Activated T-cell treated with anti-CD3 and anti-CD28 coated beads, Interleukin-2, amount 50 U/mL, for 4 hours (primary cell): ENCODE measurements at places on chromosomes 12 and 14.

GRCh38 chr12:88052686-88053085 is 23.5 kb upstream of the C12orf50 start:
- no peak for DNase-seq

DNA sequence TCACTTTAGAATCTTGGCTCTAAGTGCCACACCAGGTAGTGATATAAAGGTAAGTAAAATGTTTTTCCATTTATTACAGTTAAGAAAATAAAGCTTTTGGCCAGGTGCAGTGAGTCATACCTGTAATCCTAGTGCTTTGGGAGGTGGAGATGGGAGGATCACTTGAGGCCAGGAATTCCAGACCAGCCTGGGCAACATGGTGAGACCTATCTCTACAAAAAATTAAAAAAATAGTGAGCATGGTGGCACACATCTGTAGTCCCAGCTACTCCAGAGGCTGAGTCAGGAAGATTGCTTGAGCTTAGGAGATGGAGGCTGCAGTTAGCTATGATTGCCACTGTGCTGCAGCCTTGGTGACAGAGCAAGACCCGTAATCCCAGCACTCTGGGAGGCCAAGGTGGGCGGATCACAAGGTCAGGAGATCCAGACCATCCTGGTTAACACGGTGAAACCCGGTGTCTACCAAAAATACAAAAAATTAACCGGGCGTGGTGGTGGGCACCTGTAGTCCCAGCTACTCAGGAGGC is 5.0 kb downstream of the FANCM start:
- no peak for DNase-seq

- no peak for DNase-seq
Measured at GRCh38 chr14:89420502-89420901, 3.5 kb upstream of the FOXN3 start.

- DNase-seq = no peak
Measured at GRCh38 chr12:102371165-102371564, 109.2 kb downstream of the IGF1 start.

DNA sequence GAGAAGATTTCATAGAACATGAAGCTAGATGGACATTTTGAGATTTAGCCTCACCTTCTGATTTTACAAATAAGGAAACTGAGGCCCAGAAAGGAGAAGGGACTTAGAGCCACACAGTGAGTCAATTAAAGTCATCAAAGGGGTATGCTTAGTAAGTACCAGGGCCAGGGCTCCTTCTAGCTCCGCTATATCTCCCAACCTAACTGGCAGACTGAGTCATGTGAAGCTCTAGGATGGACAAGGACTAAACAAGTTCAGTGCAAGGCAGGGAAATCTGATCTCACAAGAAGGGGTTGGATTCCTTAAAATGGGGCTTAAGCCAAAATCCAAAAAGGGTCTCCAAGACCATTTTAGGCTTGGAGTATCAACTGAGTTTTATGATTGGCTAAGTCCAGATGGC is 215.8 kb downstream of the PHLDA1 start:
- DNase-seq = no peak

GRCh38 chr12:47903151-47903611 is 1.6 kb downstream of the VDR start:
- no peak for DNase-seq

DNA sequence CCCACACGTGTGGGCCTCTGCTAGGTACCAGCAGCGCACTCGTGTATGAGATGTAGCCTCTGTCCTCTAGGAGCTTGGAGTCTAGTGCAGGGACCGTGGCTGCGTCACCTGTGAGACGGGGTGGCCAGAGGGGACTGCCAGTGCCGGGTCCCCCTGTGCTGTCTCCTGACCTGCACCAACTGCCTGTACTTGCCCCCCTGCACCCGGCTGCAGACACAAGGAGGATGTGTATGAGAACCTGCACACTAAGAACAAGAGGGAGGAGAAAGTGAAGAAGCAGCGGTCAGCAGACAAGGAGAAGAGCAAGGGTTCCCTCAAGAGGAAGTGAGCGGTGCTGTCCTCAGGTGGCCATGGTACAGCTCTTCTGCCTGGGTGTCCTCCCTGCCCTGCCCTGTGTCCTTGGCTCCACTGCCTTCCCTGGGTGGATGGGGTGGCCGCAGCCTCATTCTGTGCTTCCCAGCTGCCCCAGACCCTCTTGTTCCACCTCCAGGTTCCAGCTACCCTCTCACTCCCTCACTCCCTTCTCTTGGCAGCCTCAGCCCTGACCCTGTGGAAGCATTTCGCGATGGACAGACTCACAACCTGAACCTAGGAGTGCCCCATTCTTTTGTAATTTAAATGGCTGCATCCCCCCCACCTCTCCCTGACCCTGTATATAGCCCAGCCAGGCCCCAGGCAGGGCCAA is 9.6 kb downstream of the PTPN6 start:
- no peak for DNase-seq

GRCh38 chr14:99062216-99062615 is 209.8 kb downstream of the BCL11B start:
- no peak for DNase-seq

DNA sequence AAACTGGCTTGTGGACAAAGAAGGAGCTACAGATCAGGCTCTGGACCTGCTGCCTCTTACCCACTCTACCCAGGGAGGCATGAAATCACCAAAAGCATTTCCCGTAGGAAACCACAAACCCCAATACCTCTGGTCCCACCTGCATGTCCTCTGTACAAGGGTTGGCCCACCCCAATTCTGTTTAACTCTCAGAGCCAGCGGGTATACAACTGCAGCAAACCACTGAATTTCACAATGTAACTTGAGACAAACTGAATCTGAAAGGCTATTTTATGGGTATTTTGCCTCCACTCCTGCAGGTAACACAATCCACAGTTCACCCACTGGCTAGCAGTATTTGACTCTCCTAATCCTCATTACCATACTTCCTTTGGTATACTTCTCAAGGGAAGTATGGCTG is 16.5 kb downstream of the SIX1 start:
- DNase-seq = no peak

DNA sequence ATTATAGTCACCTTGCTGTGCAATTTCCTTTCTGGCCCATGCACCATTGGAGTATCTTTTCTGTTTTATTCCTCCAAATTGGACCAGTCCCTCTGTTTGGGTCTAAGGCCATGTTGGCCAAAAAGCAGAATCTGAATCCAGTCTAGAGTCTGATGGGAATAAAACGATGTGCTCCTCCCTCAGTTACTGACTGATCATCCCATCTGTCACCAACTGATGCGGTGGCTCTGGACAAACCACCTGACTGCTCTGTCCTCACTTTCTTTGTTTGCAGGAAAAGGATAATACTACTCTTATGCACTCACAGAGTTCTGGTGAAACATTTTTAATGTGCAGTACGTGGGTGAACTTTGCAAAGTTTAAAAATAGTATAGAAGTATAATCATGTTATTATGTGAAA is 120.2 kb upstream of the HIF1A start:
- no peak for DNase-seq

DNA sequence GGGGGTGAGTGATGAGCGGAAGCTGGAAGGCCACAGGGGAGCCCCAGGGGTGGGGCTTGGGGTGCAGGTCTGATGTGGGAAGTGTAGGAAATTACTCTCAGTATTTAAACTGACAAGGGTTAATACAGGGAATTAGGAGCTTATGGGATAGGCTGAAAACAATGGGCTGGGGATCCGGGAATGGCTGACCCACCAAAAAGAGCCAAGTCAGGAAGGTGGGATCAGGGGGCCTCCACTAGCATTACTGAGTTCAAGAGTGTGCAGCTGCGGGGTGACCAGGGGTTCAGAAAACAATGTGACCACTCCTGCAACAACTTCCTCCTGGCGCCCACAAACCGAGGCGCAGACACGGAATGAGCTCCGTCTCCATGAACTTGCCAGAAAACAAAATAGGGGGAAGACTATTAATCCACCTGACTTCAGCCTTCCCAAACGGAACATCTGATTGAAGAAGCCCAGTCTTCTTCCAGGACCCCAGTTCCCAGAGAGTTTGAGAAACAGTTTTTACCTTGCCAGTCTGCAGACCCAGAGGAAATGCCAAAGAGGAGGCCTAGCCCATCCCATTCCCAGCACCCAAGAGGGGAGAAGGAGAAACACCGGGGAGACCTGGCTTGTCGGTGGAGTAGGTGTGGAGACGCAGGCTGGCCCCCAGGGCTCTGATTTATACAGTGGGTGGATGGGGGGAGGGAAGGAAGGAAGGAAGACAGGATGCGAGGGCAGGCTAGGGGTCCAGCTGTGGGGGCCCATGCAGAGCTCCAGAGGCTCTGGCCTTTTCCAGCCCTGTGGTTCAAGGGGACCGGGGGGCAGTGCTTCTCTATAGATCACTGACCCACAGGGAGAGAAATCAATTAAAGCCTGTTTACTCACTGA is 16.5 kb upstream of the YY1 start:
- no peak for DNase-seq

DNA sequence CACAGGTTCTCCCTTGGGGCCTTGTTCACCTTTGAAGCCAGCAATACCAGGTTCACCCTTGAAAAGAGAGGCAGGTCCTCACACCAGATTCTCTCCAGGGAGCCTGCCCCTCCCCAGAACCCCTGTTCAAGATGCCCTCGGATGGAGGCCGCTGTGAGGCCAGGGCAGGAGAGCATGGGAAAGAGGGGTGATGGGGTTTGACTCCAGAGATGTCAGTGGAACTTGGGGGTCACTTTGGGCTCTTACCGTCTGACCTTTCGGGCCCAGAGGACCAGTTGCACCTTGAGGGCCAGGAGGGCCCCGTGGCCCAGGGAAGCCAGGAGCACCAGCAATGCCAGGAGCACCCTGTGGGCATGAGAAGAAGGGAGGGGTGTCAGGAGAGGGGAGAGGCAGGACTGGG is 17.4 kb downstream of the COL2A1 start:
- DNase-seq = no peak

GRCh38 chr12:53940443-53941014 is 1.9 kb downstream of the HOXC13 start:
- DNase-seq = no peak

DNA sequence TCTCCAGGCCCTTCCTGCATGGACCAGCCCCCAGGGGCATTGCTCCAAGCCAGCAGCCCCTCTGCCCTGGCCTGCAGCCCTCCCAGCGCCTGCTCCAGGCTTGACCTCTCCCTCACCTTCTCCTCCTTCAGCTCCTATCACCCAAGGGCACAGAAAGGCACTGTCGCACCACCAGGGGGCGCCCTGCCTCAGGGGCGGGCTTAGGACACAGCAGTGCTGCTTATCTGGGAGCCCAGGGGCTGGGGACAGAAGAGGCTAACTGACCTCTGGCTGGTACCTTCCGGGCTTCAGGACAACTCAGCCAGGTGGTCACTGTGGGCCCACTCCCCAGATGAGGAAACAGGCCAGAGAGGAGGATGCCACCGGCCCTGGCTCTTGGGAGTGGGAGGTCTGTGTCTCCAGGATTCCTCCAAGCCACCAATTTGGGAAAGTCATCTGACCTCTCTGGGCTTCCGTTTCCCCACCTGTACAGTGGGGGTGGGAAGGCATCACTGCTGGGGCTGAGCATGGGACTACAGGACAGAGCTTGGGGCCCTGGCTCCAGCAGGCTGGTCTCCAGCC is 25.3 kb upstream of the GPR132 start:
- peak; percentile 88 for DNase-seq

DNA sequence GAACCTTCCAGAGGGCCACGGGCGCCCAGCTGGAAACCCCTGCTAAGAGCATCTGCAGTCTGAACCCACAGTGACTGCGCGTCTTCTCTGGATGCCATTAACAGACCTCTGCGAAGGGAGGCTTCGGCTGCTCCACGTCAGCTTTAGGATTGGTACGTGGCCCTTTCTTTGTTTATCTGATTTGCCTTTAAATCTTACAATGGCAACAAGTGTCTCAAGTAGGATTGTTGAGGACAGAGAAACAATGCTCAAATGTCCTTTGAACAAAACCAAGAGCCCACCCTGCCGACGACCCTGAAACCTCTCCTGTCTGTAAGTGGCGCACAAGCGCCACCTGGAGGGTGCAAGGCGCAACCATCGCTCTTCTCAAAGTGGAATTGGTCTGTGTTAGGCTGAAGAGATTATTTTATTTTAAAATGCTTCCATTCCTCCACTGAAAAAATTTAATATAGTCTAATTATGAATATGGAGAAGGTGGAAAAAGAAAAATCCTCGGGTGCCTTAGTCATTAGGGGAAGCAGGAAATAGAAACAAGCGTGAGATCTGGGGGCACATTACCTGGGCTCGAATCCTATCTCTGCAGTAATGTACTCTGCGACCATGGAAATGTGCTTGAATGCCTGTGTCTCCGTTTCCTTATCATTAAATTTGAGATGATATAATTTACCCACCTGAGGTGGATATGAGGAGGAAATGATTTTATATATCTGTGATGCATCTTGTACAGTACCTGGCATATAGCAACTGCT is 82.6 kb upstream of the PTPRB start:
- no peak for DNase-seq

DNA sequence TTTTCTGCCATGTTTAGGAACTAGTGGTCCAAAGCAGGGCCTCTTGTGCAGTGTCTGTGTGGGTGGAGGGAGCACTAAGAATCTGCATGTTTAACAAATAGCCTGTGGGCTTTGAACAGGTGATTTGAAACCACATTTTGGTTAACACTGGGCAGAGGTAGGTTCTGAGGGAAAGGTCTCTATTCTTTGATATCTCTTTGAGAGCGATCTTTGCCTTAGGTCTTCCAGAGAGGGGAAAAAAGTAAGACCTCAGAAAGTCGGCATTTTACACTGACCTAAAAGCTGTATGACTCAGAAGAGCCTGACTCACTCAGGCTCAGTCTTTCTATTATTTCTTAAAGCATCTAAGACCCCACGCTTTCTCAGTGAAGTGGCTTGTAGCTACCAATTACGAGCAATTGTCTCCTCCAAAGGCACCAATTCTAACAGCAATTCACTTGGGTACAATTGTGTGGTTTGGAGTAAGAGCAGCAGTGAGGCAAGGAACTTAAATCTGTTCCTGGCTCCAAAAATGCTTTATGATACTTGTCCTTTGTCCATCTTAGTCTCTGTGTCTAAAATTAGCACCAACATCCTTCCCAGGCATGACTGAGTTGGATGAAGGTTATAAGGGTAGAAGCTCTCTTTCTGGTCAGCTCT is 8.8 kb downstream of the EIF2B2 start:
- DNase-seq = no peak

DNA sequence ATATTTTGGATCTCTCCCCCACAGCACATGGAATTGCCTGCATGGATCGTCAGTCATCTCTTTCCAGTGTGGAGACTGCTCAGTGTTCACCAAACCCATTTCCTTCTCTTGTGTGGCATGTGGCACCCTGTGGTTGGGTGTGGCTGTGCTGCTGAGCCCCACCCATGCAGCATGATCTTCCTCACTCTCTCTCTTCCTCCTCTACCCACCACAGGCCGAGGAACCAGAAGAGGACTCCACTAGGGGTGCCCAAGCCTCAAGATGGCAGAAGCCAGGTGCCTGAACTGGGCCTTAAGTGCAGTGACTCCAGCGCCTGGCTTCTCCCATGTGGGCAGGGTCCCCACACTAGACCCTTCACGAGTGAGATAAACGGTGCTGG is 66.8 kb upstream of the GPR68 start:
- peak; percentile 38 for DNase-seq
